LHCN-M2 (cell line): ENCODE measurements at places on chromosomes 16 and 17. TPM values are rescaled to one million over a fixed set of nuclear protein-coding genes. Genes with fewer than 3 reads are reported as not detected.

The GDPD1 gene
- total RNA-seq, result 0.19 TPM in 1 of 2 replicates, not detected in the other

The PDPK1 gene
- total RNA-seq, result 17.9 and 22.7 TPM in 2 replicates

The AOC2 gene
- 0.11 and 0.45 TPM in 2 replicates for total RNA-seq

The UMOD gene
- total RNA-seq, result not detected in 2 replicates

The PRSS33 gene
- not detected in 2 replicates for total RNA-seq

The CDK5R1 gene
- total RNA-seq, result 4.2 and 8.6 TPM in 2 replicates
